HepG2 (cell line): ENCODE measurements at places on chromosomes 5 and 9. TPM values are rescaled to one million over a fixed set of nuclear protein-coding genes. Genes with fewer than 3 reads are reported as not detected.

GRCh38 chr5:132265336-132266030, 8.0 kb downstream of the PDLIM4 start:
- DNase-seq, result peak; percentile 23

The LMBRD2 gene
- 2.0 TPM in 2 replicates for polyA plus RNA-seq

- DNase-seq, result no peak
Observed at GRCh38 chr9:22374051-22374450, 72.6 kb upstream of the DMRTA1 start.

The N4BP3 gene
- polyA plus RNA-seq, result 0.13 and 0.17 TPM in 2 replicates

GRCh38 chr5:60026161-60026560, 132.6 kb upstream of the PDE4D start:
- no peak for DNase-seq

GRCh38 chr5:129001841-129002526, 36.7 kb downstream of the SLC27A6 start:
- DNase-seq, result no peak

DNA sequence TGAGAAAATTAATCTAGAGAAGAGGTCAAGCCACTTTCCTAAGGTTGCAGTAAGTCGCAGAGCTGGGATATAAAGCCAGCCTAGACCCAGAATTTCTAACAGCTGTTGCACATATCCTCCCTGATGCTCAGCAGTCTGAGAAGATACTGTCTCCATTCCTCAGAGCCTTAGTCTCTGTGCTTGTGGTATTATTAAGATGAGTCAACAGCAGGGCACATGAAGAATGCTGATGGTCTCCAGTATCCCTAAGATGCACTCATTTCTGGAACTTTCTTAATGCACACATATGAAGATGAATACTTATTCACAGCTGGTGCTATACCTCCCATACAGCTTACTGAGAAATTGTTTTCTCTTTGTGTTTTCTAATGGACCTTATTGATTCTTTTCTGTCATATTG, 32.5 kb downstream of the SGCD start:
- DNase-seq, result no peak
